ENCODE measurements at places on chromosomes 5 and 9.

DNA sequence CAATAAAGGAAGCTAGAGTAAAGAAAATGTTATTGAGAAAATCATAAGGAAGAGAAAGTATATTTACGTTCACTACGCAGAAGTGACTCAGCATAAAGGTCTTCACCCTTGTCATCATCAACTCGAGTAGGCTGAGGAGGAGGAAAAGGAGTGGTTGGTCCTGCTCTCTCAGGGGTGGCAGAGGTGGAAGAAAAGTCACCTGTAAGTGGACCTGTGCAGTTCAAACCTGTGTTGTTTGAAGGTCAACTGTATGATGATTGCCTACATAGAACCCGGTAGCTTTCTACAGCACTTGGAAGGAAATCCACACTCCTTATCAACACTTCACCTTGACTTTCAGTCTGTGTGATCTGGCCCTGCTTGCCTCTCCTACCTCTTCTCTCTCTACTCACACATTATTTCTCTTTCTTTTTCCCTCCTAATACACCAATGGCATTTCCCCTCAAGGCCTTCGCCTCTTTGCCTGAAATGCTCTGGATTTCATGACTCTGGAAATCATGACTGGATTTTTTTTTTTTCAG, 109.3 kb upstream of the CPEB4 start:
- DNase-seq = no peak

DNA sequence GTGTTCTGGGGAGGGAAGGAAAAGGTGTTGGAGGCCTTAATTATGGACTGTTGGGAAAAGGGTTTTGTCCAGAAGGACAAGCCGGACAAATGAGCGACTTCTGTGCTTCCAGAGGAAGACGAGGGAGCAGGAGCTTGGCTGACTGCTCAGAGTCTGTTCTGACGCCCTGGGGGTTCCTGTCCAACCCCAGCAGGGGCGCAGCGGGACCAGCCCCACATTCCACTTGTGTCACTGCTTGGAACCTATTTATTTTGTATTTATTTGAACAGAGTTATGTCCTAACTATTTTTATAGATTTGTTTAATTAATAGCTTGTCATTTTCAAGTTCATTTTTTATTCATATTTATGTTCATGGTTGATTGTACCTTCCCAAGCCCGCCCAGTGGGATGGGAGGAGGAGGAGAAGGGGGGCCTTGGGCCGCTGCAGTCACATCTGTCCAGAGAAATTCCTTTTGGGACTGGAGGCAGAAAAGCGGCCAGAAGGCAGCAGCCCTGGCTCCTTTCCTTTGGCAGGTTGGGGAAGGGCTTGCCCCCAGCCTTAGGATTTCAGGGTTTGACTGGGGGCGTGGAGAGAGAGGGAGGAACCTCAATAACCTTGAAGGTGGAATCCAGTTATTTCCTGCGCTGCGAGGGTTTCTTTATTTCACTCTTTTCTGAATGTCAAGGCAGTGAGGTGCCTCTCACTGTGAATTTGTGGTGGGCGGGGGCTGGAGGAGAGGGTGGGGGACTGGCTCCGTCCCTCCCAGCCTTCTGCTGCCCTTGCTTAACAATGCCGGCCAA, 19.1 kb downstream of the PTGES2 start:
- no peak for DNase-seq

- DNase-seq = no peak
Measured at GRCh38 chr9:81211741-81212140, 477.6 kb downstream of the TLE1 start.

- DNase-seq = no peak
Measured at GRCh38 chr9:79637177-79637925, 65.6 kb downstream of the TLE4 start.

GRCh38 chr9:14212697-14213420, 101.1 kb downstream of the NFIB start:
- no peak for DNase-seq

DNA sequence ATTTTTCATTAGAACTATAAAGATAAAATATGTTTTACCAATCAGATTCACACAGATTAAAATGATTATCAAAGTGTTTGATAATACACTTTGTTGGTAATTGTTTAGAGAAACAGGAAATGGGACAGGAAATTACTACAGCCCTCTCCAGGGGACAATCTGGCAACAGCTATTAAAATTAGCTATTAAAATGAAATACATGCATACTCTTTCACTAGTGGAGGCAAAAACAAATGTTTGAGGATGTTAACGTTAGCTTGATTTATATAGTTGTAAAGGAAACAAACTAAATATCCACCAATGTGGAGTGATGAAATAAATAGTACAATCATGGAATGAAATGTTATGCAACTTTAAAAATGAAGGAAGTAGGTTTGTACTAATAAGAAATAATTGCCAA, 53.7 kb downstream of the TARS1 start:
- DNase-seq = no peak

DNA sequence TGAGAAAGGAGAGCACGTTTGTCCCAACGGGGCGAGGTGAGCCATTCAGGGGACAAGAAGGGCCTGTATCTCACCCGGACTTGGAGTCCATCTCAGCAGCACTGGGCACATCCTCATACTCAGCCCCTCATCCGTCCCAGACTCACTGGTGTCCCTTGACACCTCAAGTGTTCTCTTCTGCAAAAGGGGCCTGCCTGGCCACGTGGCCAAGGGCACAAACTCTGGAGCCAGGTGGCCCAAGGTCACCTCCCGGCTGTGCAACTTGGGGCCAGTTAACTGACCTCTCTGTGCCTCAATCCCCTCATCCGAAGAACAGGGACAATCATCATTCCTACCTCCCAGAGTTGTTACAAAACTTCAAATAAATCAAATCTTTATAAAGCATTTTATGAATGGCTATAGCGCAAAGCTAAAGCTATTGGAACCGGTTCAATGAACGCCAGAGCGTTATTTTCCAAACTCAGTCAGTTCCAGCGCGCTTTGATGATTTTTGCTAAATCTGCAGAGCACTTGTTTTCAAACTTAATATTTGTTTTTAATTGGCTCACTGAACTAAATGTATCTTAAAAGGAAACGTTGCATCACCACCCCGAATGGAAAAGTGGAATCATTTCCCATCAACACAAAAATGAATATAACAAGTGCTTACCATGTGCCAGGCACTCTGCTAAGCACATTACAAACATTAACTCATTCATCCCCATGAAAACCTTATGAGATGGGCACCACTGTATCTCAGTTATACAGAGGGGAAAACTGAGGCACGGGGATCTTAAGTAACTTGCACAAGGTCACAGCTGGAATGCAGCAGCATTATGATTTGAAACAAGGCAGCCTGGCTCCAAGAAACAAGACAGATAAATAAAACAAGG, 49.3 kb downstream of the DUSP1 start:
- no peak for DNase-seq

- no peak for DNase-seq
Measured at GRCh38 chr5:31328040-31328733, 134.7 kb downstream of the CDH6 start.

DNA sequence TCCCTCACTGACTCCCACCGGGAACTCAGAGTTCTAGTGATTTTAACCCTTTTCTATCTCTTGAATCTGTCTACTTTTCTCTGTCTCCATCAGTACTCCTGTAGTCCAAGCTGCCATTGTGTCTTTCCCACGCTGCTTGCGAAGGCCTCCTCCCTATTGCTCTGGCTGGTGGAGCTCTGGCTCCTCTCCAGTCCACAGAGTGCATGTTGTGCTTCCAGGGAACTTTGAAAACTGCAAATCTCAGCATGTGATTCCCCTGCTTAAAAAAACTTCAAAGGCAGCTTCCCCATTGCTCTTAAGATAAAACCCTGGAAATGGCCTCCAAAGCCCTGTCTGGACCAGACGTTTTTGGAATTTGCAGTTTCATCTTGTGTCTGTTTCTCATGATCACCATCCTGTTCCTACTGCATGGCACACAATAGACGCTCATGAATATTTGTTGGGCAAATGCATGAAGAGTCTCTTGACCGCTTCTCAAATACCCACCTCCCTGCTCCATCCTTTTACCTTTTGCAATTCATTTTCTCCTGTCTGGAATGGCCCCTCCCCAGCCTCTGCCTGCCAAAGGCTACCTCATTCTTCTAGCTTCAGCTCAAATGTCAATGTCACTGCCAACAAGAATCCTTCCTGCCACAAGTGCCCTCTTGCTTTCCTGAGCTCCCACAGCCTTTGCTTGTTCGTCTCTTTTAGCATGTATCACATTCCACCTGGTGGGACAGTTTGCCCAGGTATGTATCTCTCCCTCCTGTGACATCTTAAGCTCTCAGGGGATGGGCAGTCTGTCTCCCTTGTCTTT, 293.2 kb downstream of the ARHGAP26 start:
- no peak for DNase-seq

DNA sequence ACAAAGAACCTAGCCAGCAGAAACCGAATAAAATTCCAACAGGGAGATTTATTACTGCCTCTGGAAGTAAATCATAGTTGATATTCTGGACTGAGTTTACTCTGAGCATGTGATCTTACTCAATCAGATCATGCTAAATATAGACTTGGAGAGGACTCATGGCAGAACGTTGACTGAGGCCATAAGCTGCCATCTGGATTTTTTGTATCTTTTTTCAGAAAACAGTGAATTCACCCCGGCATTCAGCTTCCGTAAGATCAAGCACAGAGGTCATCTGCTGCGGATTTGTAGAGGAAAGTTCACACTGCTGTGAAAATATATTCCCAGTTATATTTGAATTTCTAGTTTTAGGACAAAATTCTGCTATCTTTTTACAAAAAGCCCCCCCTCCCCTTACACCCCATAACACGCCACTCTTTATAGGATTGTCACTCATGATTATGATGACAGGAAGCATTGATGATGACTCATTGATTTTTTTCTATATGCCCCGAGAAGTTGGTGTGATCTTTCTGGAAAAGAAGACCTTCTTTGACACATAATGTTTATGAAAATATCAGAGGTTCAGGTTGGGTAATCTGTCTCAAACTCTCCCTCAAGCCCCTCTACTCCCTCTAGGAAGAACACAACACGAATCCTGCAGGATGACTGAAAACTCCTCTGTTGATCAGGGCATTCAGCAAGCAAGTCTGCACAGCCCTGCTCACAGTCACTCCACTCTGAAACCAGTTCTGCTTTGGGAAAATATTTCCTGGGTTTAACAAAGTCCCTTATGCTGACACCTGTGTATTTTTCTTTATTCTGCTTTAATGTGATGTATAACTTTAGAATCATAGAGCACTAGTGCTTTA, 70.8 kb downstream of the NXNL2 start:
- DNase-seq = no peak

DNA sequence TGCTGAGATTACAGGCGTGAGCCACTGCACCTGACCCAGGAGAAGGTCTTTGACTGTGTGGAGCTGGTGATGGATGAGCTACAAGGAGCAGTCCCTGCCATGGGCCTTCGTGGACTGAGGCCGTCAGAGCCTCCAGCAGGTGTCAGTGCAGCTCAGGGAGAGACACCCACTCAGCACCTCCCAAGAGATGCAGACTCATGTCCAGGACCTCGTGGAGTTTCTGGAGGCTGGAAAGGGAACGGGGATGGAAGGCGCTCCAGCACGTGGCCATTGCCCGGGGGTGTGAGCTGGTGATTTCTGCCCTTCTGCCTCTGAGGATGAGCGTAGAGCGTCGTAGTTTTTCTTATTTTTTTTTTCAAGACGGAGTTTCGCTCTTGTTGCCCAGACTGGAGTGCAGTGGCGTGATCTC, 9.5 kb downstream of the TOR4A start:
- no peak for DNase-seq

DNA sequence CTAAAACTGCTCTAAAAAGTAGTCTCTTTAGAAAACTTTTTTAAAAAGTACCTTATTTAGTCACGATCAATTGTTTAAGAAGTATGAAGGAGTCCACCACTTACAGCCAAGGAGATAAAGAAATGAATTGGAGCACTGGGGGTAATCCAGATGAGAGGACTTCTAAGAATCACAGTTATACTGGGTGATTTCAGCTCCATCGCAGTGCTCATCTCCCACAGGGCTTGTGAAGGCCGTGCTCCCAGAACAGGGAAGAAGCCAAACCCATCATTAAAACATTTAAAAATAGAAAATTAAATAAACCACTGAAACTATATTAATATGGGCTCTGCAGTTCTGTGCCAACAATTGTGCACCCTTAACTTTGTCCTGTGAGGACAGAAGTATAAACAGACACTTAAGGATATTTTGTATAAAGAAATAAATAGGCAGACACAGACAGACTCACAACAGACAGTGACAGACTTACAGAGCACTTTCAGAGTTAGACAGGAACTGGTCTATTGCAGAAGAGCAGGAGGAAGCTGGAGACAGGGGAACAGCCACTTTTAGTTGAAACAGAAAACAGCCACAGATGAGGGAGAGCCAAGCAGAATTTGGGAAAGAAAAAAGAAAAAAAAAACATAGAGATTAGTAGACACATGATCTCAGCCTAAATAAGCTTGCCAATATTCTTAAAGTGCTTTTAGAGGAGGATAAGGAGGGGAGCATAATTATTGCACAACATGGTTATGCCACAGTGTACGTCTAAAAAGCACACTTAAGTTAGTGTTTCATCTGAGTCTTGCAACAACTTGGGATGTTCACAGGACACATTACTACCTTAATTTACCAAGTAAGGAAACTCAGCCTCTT, 81.8 kb downstream of the FBXO38 start:
- DNase-seq = no peak

DNA sequence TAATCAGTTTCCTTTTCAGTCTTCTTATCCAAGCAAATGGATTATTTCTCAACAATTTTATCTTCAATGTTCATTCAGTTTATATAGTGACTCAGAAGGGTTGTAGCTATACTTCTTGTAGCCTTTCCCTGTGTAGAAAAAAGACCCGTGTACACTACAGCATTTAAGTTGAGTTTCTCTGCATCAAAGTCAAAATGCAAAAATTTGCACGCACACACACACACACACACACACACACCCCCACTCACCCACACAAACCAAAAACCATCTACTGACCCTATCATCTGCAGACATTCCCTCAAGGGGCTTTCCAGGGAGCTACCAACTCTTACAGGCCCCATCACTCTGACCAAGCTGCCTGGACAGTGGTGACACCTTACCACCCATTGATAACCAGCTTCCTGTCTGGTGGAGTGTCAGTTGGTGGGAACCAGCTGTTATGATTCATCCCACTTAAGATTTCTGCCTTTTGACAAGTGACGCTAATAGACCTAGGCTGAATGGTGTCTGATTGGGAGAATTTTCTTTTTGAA, 12.2 kb upstream of the ELL2 start:
- no peak for DNase-seq

- no peak for DNase-seq
Measured at GRCh38 chr9:7045361-7045760, 287.6 kb downstream of the KDM4C start.

DNA sequence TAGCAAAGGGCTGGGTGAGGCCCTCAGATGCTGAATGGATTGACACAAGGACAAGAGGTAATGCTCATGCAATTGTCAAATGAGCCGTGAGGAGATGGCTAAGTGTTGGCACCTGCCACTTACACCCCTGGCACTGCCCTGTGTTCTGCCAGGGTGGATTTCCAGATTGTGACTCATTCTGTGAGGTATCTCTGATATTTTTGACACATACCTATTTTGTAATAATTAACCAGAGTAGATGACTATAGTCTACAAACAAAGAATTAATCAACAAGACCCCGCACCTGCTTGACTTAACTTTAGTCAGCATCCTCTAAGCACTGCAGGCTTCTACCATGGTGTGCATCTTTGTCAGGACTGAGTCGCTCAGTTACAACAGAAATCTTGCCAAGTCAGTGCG, 200.8 kb downstream of the DIRAS2 start:
- no peak for DNase-seq

- DNase-seq = no peak
Measured at GRCh38 chr9:114837923-114838322, 32.1 kb upstream of the TNFSF15 start.

- DNase-seq = no peak
Measured at GRCh38 chr5:157233515-157233914, 32.4 kb upstream of the CYFIP2 start.

All from activated T-helper 9 cell treated with anti-CD3 and anti-CD28 coated beads, Interleukin-2, amount 50 U/mL, for 16 hours (primary cell).